IPS-NIHi11 (cell line): ENCODE measurements at places on chromosomes 13 and 19.
A peak's percentile ranks its signal among the peaks of the same experiment; 100 is the strongest.

DNA sequence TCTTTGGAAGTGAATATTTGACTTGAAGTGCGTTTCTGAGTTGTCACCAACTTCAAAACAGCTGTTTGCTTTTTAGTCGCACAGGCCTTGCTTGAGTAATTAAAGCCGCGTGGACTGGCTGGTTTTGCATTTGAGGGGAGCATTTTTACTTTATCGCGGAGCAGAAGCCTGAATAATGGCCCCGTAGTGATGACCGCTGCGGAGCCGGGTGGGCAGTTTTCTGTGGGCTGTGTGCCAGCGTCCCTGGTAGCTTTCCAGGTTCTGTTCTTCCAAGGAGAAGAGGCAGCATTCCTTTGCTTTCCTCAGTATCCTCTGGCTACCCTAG, 1.1 kb downstream of the NAA16 start:
- peak; percentile 16 for DNase-seq

- no peak for DNase-seq
Observed at GRCh38 chr19:35204799-35205732, 23.5 kb downstream of the FAM187B start.

DNA sequence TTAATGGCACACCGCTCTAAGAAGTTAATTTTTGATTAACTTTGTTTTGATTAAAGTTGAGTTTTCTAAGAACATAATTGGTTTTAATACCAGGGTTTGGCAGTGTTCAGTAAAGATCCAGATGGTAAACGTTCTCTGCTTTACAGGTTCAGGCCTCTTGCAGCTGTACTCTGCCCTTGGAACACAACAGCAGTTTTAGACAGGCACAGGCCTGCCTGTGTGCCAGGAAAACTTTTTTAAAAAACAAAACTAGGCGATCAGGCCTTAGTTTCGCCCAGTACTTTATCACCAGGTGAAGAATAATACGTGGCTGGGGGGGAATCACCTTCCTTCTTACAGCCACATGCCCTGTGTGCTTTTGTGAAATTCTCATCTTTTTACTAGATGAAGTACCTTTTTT, 38.0 kb upstream of the TEX29 start:
- DNase-seq: no peak

DNA sequence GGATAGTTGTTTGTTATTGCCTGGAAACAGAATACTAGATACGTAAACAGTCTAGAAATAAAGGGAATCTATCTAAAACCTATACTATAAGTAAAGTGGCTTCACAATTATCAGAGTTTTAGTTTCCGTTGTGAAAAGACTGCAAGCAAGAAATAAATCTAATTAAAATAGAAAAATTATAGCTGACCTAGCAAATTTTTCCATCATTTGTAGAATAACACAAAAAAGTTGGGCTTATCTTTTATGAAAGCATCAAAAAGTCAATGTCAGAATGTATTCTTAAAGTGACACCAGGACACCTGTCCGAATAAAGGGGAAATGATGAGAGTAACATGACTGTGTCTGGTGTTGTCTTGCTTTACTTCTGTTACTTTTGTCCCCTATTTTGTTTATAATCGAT, 1248.9 kb upstream of the MIR17HG start:
- DNase-seq: no peak

- no peak for DNase-seq
Observed at GRCh38 chr13:85586422-85586831, 212.8 kb downstream of the SLITRK6 start.

DNA sequence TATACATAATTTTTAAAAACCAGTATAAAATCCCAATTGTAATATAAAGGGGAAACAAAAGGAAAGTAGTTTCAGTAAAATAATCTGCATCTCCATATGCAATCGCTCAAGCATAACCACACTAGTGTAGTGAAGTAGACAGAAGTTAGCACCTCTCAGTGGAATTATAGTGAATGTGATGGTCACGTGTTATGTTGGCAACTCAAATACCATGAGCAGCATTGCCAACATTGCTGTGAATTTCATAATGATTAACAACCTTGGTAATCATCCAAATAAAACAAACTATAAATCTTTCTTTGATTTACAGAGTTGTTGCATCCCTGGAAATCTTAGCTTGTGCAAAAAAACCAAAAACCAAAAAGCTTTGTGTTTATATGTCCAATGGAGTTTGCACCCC, 77.3 kb upstream of the SIAH3 start:
- no peak for DNase-seq

- DNase-seq: no peak
Observed at GRCh38 chr13:78341032-78341431, 262.3 kb downstream of the POU4F1 start.

- DNase-seq: no peak
Observed at GRCh38 chr13:26051231-26051656, 572 bp downstream of the SHISA2 start.

DNA sequence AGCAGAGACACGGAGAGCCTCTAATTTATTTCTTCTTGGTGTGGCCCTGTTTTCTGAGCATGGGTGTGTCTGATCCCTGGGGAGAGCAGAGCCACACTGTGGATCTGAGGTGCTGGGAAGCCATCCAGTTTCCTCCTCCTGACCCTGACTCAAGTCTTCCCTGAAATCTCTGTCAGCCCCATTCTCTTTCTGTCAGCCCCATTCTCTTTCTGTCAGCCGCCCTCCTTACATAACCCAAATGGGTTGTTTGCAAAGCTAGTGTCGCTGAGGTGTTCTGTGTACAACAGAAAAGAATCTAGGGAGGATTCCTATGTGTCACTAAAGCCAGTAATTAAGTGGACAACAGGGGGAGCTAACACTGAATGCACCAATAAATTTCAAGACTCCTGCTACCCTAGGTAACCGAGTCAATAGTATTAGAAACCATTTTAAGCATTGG, 50.2 kb downstream of the LRCH1 start:
- DNase-seq: peak; percentile 20

- DNase-seq: peak; percentile 29
Observed at GRCh38 chr19:45498411-45499195, at the start of gene PPM1N. TSS of gene PPM1N (plus strand) at chr19:45498443. CDS start at chr19:45498473, 30 bp downstream.

DNA sequence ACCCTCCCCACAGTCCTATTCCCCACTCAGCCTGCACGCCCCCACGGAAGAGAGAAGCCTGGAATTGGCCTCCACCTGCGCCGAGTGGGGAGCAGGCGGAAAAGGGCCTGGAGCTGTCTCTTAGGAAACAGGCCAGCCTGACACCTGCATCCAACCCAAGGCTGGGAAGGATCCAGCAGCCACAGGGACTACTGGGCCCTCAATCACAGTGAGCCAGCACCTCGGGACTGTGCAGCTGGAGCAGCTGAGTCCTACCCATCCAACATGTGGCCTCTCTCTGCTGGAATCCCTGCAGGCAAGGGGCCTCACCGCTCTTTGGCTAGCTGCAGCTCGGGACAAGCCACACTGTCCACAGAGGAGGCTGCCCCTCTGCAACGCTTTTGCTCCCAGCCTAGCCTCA, 8.3 kb upstream of the EPHX3 start:
- no peak for DNase-seq

- DNase-seq: no peak
Observed at GRCh38 chr13:35716186-35716585, 239.7 kb upstream of the MAB21L1 start.

GRCh38 chr13:30743319-30744055, 8.1 kb downstream of the ALOX5AP start:
- no peak for DNase-seq

DNA sequence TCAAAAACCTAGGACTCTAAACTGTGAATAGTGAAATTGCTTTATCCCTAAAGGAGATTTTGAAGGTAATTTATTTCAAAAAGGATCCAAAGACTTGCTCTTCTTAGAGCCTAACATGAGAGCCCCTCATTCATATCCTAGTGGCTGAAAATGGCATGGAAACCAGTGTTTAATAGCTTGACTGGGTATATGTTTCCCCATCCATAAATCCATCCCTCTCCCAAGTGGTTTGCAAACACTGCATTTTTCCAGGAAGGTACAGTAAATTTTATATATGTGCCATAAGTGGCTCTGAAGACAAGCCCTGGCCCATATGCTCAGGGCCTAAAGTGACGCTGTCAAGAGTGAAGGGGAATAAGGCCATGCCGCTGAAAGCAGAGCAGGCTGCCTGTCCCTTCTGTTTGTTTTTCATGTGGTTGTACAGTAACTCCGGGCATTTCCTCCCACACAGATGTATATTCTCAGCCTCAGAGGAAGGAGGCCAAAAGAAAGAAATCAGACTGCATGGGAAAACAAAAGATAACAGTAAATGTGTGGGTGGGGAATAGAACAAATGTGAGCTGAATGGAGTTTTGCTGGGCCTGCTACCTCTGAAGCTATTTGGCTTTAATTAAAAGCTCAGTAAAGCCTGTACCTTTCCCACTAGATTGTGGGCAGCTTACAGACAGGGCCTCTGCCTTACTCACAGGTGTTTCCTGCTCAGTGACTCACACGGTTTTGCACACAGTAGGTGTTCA, 181.9 kb downstream of the PCDH9 start:
- no peak for DNase-seq

DNA sequence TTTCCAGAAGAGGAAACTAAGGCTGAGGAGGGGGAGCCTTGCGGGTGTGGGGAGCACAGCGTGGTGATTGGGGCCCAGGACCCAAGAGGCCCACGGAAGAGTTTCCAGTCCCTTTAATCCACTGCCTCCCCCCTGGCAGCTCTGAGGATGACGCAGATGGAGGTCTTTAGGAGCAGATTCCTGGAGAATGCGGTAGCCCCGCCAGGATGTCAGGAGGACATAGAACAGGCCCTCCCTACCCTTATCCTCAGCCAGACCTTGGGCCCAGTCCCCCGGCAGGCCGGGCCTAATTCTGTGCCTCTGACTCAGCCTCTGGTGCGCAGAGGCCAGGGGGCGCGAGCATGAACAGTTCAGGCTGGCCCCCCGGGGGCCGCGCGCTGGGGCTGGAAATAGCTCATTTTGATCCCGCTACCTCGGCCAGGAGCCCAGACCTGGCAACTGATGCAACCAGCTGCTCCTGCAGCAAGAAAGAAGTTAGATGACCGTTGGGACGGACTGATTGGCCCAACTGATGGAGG, 461 bp upstream of the HSPB6 start:
- DNase-seq: peak; percentile 31

DNA sequence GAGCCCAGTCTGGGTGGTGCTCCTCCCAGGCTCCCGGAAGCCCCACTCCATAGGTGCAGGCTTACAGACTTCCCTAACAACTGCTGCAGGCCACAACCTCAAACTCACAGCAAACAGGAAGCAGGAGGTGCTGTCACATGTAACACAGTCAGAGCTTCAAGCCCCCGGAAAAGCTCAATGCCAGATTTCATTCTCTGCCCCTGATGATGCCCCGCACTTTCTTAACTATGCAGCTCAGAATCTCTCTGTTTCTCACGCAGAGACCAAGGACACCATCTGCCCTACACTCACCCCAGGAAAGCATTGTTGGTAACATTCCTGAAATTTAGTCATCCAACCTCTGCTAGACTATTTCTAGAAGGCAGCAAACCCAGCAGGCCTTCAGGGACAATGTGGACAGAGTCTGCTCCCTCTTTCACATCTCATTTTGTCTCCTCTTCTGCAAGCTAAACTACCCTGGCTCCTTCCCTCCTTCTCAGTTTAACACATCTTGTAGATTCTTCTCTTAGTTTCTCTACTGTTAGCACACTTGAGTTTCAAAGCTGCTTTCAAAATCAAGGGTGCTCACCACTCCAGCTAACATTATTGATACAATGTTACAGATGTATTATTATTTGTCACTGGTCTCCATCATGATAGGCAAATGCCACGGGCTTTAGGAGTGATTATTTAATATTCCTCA, 162.5 kb downstream of the KCTD12 start:
- peak; percentile 24 for DNase-seq

- no peak for DNase-seq
Observed at GRCh38 chr13:48448285-48448958, 35.5 kb upstream of the LPAR6 start.

GRCh38 chr19:16290692-16291091, 33.9 kb upstream of the KLF2 start:
- no peak for DNase-seq

- no peak for DNase-seq
Observed at GRCh38 chr13:113155201-113155600, 3.2 kb upstream of the PROZ start.

GRCh38 chr13:34263681-34264080, 445.7 kb downstream of the RFC3 start:
- no peak for DNase-seq

GRCh38 chr19:40355975-40356680, 7.6 kb downstream of the PLD3 start:
- DNase-seq: no peak

DNA sequence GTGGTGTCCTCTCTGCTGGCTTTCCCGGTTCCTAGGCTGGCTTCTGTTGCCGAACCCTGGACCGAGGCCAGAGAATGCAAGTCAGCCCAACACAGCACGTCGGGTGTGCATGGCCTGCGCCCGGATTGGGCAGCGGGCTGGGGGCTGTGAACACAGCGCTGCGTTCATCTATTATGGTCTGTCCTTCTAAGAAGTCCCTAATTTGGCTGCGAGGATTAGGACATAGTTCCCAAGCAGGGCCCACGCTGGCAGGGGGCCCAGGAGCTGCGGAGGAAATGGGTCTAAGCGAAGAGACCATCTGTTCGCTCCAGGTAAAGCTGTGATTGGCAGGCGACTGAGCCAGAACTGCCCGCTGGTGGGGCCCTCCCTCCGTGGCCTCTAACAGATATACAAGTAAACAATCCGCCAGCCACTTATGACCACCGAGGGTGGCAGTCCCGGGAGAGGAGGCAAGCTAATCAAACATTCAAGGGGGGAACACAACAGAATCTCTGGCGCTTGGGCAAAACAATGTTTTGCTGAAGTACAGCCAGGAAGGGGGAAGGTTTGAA, 6.0 kb downstream of the SYCE2 start:
- DNase-seq: peak; percentile 68

DNA sequence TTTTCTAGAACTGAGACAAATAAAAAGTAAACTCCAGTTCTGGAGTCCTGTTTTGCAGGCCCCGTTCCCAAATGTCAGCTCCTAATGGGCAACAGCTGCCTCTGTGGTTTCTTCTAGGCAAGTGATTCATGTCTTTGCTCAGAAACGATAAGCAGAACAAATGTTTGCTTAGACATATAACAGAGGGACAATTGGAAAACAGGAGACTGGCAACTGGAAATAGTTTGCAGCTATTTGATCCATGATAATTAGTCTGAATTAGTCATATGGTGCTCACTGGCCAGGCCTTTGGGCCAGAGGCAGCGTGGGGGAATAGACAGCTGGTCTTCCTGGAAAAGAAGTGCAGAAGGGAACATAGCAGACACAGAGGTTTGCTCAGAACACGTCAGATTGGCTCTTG, 29.2 kb upstream of the TSHZ3 start:
- no peak for DNase-seq

GRCh38 chr19:48780631-48781391, 25.5 kb downstream of the FGF21 start:
- no peak for DNase-seq
